NCI-H1930 (cell line): ENCODE measurements at places on chromosomes 5 and 9.

DNA sequence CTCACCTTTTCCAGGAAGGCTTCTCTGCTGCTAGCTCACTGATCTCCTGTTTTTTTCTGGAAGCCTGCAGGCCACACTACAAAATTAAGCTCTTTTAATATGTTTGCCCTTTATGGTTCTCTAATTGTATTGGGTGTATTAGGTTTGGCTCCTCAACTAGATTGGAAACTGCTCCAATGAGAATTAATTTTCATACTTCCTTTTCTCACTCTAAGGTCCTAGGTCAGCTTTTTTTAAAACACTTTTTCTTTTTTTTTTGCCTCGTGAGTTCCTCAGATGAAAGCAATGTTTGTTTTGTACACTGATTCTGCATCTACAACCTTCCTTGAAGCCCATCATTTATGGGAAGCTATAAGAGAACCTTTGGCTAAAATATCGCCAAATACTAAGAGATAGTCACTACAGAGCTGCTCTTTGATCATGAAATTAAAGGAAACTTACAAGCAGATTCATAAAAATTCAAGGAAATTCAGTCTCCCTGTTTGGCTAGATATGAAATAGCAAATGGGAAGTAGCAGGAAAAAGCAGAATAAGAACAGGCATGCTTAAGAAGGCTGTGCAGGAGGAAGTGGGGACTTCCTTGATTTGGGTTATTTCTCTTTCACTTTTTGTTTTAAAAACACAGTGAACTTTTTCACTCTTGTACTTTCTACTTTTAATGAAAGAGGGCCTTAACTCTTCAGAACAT lies 55.2 kb upstream of the FYB1 start:
- no peak for DNase-seq

- no peak for DNase-seq
Observed at GRCh38 chr9:110952540-110952859, 85.8 kb downstream of the LPAR1 start.

DNA sequence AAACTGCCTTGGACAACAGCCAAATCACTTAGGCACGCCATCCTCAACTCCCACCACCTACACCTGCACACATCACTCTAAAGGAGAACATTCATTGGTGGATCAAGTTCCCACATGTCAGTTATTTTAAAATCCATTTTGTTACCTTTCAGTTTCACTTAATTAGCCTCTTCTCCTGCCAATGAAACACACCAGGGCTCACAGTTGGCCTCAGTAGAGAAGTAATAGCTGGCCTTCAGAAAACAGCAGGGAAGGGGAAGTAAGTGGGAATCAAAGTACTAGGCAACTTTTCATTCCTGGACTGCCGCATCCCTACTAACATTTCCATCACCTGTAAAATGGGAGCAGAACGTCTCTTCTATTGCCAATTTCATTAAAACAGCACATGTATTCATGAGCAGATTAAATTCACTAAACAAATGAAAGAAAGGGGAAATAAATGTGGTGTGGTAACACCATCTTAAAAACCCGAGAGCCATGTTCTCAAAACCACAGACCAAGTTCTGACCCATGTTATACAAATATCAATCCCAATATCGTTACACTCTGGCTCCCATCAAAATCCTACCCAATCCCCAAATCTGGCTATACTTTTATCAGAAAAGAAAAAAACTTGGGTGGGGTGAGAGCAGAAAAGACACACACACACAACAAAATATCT lies 1.7 kb downstream of the SIL1 start:
- no peak for DNase-seq

DNA sequence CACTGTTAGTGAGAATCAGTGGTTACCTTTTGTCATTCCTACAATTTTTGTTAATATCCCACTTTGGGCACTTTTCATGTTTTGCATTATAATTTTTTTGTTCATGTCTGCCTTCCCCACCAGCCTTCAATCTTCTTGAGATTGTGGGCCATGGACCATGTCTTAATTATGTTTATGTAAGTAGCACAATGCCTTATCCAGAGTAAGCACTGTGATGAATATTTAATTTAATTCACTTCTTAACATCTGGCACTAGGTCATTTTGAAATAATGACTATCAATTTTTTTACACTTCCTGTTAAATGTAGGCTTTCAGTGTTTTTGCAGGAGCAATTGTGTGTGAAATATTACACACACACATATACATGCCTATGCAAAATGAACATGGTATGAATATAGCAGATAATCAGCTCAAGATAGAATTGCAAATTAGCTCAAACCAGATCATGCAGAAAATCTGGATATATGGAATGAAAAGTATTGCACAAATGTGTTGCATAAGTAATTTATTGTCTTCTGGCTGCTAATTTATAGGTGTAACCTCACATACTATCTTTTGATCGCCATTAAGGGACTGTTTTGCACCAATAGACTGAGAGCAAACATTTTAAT lies 5.3 kb upstream of the SHOC1 start:
- DNase-seq, result no peak

GRCh38 chr9:138098116-138098907 lies 220.7 kb downstream of the CACNA1B start:
- DNase-seq, result no peak

GRCh38 chr9:120257483-120257882 lies 322.5 kb downstream of the CDK5RAP2 start:
- DNase-seq, result no peak

GRCh38 chr9:12884736-12885395 lies 110.0 kb downstream of the LURAP1L start:
- DNase-seq, result no peak

GRCh38 chr9:17005056-17005823 lies 129.6 kb upstream of the CNTLN start:
- no peak for DNase-seq

GRCh38 chr9:126217797-126218196 lies 108.8 kb upstream of the MVB12B start:
- DNase-seq, result no peak

DNA sequence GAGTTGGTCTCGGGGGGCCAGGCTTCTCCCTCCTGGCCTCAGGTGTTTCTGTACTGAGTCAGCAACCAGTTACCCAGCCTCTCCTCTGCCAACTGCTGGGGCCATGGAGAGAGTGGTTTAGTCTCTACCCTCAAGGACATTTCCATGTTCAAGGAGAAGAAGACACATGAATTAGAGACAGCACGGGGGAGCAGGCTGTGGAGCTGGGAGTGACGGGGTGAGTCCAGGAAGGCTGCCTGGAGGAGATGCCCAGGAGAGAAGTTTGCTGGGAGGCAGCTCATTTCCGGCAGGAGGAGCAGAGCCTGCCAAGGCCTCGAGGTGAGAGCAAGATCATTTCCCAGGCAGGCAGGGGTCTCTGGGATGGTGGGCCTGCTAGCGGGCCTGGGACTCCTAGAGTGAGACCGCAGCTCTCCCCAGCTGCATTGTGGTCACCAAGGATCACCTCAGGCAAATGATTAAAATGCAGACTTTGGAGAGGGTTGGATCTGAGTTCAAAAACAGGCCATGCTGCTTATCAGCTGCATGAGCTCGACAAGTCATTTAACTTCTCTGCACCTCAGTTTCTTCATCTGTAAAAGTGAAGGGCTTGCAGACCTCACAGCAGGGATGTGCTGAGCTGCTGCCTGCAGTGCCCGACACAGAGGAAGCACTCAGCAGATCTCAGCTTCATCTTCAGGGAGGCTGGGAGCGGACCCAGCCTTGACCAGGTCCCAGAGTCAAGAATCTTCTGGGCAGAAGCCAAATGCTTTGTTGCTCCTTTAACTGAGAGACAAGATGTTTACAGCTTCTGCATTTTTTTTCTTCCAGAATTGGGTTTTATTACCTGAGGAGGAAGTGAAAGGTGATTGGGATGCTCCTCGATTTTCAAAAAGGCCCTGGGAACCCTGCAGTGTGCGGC lies 35.2 kb downstream of the NEK6 start:
- no peak for DNase-seq

DNA sequence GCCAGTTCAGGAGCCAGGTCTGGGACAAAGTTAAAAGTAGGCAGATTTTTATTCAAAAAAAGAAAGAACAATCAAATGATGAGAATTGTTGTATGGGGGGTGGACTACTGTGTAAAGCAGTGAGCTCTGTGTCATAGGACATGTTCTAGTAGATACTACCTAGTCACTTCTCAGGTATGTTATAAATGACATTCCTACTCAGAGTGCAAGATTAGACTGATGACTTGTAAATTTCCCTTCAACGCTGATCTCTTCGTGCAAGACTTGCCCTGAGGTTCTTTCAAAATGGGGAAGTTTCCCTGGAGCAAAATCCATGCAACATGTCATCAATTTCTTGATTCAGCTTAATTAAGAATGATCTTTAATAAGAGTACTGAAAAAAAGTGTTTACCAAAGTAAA lies 175.1 kb downstream of the RORB start:
- no peak for DNase-seq

DNA sequence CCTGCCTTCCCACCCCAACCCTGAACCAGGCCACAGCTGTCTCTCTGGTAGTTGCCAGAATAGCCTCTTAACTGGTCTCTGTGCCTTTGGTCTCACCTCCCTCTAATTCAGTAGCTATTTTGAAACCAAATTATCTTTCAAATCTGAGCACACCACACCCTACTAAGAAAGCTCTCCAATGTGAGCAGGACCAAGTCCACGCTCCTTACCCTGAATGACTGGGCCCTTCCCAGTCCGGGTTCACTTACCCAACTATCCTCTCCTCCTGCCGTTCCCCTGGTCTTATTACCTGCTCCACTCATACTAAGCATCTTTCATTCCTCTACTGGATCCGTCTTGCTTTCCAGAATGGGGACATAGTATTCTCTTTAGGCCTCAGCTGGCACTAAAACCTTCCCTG lies 16.8 kb downstream of the ANKH start:
- DNase-seq, result no peak

DNA sequence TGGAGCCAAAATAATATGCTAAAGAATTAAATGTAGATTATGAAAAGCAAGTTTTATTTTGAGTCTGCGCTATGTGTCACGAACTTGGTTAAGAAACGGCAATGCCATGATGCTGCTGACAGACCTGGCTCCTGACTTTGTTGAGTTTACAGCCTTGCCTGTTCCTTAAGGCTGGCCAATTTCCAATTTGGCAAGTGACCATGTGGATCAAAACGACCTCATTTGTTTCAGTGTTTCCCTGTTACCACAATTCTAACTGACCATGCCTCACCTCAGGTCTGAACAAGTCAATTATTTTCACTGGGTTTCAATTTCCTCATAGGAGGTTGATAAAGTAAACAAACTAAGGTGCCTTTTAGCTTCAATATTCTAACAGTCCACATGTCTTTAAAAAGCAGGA lies 461.4 kb downstream of the ZNF608 start:
- DNase-seq, result no peak

GRCh38 chr9:132489536-132489935 lies 79.5 kb downstream of the CFAP77 start:
- DNase-seq, result no peak

DNA sequence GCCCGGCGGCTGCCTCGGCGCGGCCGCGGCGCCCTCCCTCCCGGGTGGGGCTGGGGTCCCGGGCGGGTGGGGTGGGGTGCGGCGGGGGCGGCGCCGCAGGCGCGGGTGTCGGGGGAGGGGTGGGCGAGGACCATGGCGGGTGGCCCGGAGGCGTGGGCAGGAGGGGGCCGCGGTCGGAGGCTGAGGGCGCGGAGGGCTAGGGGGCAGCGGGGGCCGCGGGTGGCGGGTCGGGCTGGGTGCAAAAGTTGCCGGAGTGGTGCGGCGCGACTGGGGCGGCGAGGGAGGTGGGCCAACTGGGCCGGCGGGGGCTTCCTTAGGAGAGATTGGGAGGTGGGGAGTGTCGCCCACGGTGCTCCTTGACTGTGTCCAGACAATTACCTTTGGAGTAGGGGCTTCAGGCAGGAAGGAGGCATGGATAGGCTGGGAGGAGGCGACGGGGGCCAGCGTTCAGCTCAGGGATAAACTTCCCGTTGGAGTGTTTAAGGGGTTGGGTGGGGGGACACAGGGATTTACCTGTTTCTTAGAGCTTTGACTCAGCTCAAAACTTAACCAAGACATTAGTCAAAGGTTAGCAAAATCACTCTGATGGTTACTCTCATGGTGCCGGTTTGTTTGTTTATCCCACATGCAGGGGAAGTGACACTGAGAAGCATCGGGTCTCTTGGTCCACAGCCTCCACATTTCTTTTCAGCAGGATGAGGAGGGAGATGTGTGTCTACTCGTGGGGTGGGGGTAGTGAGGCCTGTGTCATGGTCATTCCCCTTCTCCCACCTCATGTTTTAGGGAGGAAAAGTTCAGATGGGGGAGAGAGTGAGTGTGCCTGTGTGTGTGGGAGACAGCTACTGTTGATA lies 859 bp downstream of the CSNK1G3 start:
- DNase-seq, result no peak

DNA sequence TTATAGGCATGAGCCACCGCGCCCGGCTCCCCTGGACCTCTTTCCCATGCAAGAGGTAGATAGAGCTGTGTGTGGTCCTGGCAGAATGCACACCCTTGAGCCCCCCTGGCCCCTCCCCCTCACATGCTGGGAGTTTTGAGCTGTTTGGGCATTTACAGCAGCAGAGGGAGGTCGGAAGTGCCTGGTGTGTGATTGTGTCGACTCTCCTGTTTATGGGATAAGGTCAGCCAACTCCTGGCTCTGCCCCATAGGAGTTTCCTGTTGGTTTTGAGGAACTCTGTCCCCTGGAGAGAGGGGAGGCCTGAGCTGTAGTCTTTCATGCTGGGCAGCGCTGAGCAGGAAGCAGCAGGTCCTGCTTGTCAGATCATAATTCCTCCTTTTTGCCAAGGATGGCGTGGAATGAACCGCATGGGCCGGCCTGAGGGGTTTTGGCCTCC lies 6.0 kb downstream of the LRRC8A start:
- no peak for DNase-seq

DNA sequence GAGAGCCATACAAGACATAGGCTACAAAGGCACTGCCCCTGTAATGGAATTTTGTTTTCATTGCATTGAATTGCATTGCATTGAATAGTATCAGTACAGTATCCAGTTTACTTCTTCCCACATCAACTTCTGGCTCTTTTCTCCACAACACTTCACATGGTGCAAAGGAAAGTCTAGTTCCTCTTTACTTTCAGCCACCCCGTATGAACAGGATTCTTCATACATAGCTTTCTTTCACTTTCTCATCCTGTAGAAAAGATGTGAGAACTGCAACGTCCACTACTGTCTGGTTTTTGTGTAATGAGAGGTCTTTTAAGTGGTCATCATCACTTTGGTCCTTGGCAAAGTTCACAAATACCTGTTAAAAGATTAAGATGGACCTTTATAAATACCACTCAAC lies 20.2 kb downstream of the NIPSNAP3B start:
- no peak for DNase-seq

- DNase-seq, result no peak
Observed at GRCh38 chr9:73157811-73158210, 6.1 kb downstream of the ANXA1 start.

- no peak for DNase-seq
Observed at GRCh38 chr9:137945581-137945980, 68.0 kb downstream of the CACNA1B start.
